ENCODE measurements at places on chromosomes 16 and 17. TPM values are rescaled to one million over a fixed set of nuclear protein-coding genes. Genes with fewer than 3 reads are reported as not detected.

BTBD17 gene
- total RNA-seq: not detected

MPV17L gene
- total RNA-seq: 5.8 TPM

CDR2L gene
- total RNA-seq: 41.1 TPM

SPATA22 gene
- not detected for total RNA-seq

PRR15L gene
- 1.6 TPM for total RNA-seq

CALCOCO2 gene
- total RNA-seq: 95.2 TPM

CNTD1 gene
- not detected for total RNA-seq

SOX9 gene
- total RNA-seq: 8.3 TPM

ZC3H18 gene
- total RNA-seq: 51.6 TPM

TM4SF5 gene
- 1.2 TPM for total RNA-seq

WNT9B gene
- total RNA-seq: not detected

TLCD3B gene
- not detected for total RNA-seq

KIF19 gene
- not detected for total RNA-seq

C17orf78 gene
- not detected for total RNA-seq

PMFBP1 gene
- 0.28 TPM for total RNA-seq

EVPLL gene
- not detected for total RNA-seq

NXPH3 gene
- total RNA-seq: 0.39 TPM

CLDN6 gene
- total RNA-seq: 0.56 TPM

FNDC8 gene
- total RNA-seq: 0.11 TPM

LPO gene
- total RNA-seq: not detected

SP6 gene
- 2.9 TPM for total RNA-seq

GNAO1 gene
- total RNA-seq: 0.36 TPM

RANBP10 gene
- 9.7 TPM for total RNA-seq

Data from A549 treated with ZK216348 at 1 μM for 4 hours (cell line).